ENCODE measurements at places on chromosomes 5 and 9.

GRCh38 chr5:29252390-29252789, 1941.1 kb upstream of the CDH6 start:
- no peak for DNase-seq

GRCh38 chr5:73183481-73183891, 10.5 kb downstream of the TMEM174 start:
- no peak for DNase-seq

- peak; percentile 66 for DNase-seq
Observed at GRCh38 chr9:134983074-134983473, 65.4 kb upstream of the FCN1 start.

- peak; percentile 91 for DNase-seq
Observed at GRCh38 chr5:72847989-72848473, 31.6 kb downstream of the TNPO1 start.

DNA sequence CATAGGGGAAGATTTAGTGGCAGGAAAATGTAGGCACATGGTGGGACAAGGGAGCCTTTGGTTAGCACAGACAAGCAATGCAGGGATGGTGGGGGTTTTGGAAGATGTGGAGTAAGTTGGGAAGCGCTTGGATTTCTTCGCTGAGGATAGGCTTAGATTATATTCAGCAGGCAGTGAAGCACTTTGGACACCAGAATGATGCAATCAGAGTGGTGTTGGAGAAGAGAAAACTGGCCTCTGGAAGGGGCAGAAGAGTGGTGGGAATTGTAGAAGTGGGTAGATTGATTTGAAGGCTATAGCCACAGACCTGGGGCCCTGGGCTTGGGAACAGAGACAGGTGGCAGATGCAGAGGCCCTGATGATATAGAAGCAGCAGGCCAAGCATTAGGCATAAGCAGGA, 28.3 kb downstream of the SLC25A48 start:
- no peak for DNase-seq

DNA sequence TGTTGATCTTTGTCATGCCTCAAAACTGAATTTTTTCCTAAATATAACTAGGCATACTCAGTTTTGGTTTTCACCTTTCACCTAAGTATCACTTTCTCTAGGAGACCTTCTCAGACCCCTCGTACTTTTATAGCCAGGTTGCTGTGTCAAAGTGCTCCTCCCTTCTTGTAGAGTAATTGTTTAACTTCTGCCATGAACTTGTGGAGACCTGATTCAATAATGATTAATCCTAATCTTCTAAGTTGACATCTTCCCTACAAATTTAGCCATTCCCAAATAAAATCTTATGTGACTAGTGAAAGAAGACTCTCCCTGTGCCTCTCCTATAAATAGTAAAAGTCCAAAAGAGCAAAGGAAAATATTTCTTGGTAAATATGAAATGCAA, 159.8 kb downstream of the SPATA31D1 start:
- no peak for DNase-seq

DNA sequence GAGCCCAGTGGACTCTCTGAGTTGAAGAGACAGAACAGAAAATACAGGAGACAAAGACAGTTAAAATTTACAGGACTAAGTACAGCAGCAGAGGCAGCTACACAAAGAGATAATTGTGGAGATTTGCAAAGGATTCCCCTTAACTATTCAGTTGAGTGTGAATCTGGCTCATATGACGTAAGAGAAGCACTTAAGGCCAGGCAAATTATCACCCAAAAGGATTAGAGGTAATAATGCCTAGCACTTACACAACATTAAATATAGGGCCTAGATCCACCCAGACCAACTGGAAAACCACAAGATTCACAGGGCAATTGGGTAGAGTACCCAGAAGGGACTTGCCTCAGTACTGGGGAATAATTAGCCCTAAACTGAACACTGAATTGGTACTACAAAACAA, 41.3 kb downstream of the ADAMTS6 start:
- DNase-seq: no peak

DNA sequence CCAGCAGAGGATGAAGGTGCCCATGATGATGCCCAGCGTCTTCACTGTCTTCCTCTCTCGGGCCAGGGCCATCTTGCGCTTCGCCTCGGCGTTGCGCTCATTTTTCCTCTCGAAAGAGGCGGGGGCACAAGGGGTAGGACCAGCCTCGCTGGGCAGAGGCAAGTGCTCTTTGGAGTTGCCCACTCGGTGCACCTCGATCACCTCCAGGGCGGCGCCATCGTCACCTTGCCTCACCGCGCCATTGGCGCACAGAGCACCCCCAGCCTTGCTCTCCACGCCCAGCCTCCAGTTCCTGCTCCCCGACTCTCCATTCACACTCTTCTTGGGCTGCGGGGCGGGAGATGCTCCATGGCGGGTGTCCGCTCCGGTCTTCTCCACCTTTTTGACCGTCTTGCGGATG, 1.6 kb downstream of the HTR1A start:
- no peak for DNase-seq

- no peak for DNase-seq
Observed at GRCh38 chr5:81884871-81885270, 87.0 kb upstream of the ATG10 start.

- no peak for DNase-seq
Observed at GRCh38 chr5:109199799-109200620, 209.8 kb downstream of the PJA2 start.

- no peak for DNase-seq
Observed at GRCh38 chr5:81027481-81028058, 67.4 kb downstream of the RASGRF2 start.

- no peak for DNase-seq
Observed at GRCh38 chr5:124027441-124027840, 515.5 kb downstream of the CSNK1G3 start.

GRCh38 chr5:74374656-74375055, 265.9 kb downstream of the ENC1 start:
- no peak for DNase-seq

DNA sequence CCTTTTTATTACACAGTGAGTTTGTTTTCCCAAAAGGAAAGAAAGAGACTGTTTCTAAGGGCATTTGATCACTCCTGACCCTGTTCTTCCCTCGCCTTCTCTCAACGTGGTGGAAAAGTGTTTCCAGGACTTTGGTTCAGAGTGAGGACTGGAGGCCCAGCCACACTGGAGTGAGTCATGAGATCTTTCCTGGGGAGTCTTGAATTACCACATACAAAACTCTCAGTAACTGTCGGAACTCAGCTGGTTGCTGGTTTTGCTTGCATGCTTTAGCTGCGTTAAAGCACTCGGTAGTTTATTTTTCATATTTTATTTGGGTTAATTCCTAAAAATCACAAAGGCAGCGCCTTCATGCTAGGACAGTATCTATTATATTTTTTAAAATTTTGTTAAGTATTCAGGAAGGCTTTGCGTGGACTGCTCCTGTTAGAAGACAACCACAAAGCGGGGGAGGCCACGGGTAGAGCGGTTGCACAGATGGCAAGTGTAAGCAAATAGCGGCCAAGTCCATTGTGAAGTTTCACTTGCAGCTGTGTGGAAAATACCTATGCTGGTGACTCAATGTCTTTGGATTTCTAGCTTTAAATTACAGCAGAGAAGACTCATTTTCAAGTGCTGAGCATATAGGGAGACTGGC, 77.7 kb downstream of the ARSB start:
- peak; percentile 75 for DNase-seq

GRCh38 chr9:107866711-107867311, 377.2 kb upstream of the KLF4 start:
- peak; percentile 53 for DNase-seq

DNA sequence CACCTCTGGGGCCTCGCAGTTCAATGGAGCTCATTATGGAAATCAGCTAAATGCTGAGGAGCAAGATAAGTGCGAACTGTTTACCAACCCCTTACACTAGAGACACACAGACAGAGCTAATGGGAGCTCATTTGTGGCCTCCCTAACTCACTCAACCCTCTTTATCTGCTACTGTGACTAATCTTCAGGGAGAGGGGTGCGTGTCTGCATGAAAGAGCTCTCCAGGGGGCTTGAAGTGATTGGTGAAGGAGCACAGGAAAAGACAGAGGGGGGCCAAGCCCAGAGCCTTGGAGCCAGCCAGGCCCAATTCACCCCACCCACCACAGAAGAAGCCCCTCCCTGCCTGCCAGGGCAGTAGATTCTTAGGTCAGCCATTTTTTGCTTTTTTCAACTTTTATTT, 466.8 kb upstream of the BRINP1 start:
- no peak for DNase-seq

- no peak for DNase-seq
Observed at GRCh38 chr5:153135411-153135810, 355.1 kb upstream of the GRIA1 start.

GRCh38 chr9:2743937-2744529, 26.7 kb downstream of the KCNV2 start:
- DNase-seq: no peak

GRCh38 chr9:6787793-6788161, 30.0 kb downstream of the KDM4C start:
- DNase-seq: no peak

DNA sequence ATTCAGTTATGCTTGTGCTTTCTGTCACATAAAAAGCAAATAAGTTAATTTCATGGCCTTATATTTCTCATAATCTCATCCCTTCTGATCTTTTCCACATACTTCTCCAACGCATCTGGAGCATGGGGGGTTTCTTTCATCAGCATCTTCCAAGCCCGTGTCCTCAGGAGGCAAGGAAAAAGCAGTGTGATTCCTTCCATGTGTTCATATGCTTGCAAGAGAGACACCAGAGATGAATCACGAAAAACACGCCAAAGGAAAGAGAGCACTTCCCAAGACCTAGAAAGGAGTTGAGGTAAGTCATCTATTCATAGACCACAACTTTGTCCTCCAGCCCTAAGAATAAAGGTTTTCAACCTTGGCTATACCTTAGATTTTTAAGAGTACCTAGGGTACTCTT, 26.0 kb upstream of the SVEP1 start:
- DNase-seq: no peak

DNA sequence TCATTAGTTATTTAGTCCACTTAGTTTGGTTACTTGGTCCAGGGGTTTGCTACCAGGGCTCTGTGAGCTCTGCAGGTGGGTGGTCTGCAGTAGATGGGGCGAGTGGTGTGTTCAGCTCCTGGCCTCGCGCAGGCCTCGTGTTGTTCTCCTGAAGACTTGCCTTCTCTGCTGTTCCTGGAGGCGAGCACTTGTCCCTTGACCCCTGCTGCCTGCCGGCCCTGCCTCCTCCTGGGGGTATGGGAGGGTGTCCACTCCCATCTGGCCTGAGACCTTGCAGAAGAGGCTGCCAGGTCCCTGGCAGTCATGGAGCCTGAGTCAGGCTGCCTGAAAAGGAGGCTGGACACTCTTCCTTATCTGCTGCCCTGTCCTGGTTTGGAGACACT, 137.0 kb downstream of the CACNA1B start:
- DNase-seq: no peak

GRCh38 chr9:34547960-34548611, 25.3 kb upstream of the ENHO start:
- DNase-seq: peak; percentile 61

GRCh38 chr5:4879693-4880303, 260.3 kb upstream of the ADAMTS16 start:
- peak; percentile 59 for DNase-seq

- DNase-seq: peak; percentile 94
Observed at GRCh38 chr9:32552172-32552872, at the start of the genes SMIM27 and TOPORS. Gene SMIM27, plus strand, starts transcription at chr9:32552327. Its CDS starts 108 bp downstream, at chr9:32552435. Gene TOPORS, minus strand, starts transcription at chr9:32552586. Its CDS starts 150 bp downstream, at chr9:32552436.

GRCh38 chr5:163794993-163795392, 289.6 kb downstream of the MAT2B start:
- no peak for DNase-seq

DNA sequence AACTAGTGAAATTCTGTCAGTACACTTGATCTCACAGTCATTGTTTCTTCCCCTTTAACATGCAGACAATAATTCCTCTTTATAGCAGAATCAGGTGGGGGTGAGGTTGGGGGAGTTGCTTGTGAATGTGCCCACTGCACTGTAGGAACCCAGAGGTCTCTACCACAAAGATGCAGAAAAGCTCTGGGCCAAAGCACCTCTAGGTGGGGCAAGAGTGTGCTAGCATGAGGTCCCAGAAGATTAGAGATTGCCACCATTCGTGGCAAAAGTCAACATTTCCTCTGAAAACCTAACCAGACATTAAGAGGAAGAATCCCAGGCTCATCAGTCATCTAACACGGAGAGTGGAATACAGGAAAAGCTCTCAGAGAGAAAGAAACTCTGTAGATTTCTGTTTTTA, 74.5 kb downstream of the PTCD2 start:
- peak; percentile 60 for DNase-seq

DNA sequence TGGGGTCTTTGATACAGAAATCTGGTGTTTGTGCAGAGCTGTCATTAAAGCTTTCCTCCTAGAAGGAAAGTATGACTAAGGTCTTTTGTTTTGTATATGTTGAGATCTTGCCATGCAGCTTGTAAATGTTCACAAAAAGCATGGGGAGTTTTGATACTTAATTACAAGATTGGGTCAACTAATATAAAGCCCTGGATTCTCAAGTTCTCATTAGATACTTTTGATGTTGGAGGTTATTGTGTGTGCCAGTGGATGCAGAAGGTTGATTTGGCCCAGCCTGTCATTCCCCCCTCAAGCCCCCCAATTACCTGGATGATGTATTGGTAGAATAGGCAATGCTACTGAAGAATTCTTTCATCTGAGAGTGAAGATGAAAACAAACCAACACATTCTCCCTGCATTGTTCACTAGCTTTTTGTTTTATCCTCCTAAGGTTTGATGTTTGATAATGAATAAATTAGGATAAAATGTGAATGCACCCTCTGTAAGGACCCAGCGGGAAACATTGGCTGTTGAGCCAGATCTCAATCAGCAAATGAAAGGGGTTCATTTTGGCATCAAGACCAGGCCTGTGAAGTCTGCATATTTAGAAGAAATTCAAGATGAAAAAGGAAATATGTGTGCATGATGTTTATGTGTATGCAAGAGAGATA, 61.9 kb upstream of the ADAMTS19 start:
- no peak for DNase-seq

- DNase-seq: no peak
Observed at GRCh38 chr5:464843-465590, 22.0 kb downstream of the EXOC3 start.

DNA sequence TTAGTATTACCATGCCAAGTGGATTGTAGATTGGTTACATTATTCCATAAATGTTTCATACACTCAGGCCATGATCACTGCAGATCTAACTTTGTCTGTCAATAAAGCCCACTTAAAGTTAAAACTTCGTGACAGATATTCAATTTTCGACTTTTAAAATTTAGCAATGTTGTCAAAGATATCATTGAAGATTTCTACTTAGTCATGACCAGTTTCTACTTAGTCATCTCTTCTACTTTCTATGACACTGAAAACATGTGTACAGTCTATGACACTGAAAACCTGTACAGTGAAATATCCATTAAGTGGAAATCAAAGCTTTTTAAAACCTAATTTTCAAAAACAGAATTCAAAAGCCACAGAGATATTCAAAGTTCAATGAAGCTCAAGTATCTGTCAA, 258.2 kb downstream of the MCTP1 start:
- DNase-seq: no peak

GRCh38 chr9:27750566-27750965, 177.3 kb upstream of the C9orf72 start:
- DNase-seq: no peak
